H9 (cell line): ENCODE measurements at places on chromosomes 7 and 10.

DNA sequence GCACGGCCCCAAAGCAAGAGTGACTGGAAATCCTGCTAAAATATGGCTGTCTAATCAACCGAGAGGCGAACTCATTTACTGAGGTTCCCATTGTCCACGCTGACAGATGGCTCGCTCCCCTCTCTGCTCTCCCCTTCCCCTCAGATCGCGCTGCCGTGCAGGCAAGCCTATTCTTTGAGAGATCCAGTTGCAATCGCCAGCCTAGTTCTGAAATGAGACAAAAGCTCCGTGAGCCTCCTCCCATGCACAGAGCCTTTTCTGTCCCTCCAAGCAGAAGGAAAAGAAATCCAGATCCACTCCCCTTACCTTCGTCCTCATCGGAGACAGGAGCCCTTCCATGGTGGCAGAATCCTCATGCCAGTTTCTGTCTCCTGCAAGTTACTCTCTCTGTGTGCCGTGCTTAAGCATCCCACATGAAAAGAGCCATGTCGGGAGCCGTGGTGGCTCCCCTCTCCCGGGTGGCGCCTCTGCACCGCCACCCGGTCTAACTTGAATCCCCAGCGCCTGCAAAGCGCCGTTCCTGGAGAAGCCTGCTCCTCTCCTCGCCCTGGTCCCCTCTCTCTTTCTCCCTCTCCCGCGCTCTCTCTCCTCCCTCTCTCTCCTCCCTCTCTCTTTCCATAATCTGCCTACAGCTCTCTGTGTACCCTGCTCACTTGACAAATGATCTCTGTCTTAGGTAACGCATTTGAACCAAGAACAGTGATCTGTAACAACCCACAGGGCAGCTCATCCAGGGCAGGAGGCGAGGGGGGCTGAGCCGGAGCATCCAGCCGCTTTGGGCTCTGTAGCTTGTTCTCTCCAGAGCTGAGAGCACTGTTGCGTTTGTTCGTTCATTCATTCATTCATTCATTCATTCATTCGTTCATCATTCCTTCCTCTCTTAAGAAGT lies 156.8 kb downstream of the FRMD4A start:
- peak; percentile 44 for DNase-seq

GRCh38 chr7:74653686-74654181 lies 3.8 kb upstream of the GTF2I start:
- no peak for DNase-seq

- no peak for DNase-seq
Measured at GRCh38 chr7:11376529-11376928, 402.9 kb downstream of the PHF14 start.

DNA sequence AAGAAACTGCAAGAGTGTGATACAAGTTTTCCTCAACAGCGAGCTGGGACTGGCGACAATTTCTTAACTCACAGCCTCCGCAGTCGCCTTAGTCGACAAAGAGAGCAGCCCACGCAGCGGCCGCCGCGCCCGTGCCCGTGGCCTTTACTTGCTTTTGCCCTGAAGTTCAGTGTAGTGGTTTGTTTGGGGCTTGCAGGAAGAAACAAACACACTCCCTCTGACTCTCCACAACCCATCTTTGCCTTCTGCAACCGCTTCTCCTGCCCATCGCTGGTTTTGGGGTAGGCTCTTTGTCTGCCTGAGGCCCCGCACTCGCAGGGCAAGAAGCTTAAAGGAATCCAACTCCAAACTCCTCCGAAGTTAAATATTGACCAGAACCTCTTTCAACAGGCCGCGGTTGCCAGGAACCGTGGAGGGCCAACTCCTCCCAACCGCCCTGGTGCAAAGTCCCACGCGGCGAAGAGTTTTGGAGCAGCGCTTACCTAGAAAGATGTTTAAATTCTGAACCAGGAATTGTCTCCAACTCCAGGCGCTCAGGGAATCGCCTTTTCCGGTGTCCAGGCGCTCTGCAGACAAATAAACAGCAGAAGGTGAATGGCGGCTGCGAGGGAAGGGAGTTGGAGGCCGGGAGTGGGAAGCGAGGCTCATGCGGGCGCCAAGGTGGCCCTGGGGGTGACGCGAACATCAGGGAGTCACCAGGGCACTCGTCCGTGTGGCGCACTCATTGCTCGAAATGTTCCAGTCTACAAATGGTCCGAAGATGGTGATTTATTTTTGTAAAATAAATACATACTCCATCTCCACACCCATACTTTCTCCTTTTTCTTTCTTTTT lies 8.3 kb downstream of the HOXA4 start:
- DNase-seq: no peak

GRCh38 chr7:11625669-11626068 lies 206.3 kb downstream of the THSD7A start:
- no peak for DNase-seq

DNA sequence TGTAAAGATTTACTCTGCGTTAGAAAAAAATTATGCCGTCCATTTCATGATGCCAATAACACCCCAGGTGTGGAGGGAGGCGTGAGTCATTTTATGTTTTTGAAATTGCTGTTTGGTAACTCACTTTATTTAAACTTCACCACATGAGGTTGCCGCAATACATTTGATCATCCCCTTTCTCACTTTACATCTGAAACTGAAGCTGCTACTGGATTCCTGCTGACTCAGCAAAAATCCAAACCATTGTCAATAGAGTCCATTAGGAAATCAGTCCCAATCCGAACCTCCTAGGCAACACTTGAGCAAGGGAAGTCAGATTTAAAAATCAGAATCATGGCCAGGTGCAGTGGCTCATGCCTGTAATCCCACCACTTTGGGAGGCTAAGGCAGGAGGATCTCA lies 136.6 kb upstream of the SVIL start:
- no peak for DNase-seq

DNA sequence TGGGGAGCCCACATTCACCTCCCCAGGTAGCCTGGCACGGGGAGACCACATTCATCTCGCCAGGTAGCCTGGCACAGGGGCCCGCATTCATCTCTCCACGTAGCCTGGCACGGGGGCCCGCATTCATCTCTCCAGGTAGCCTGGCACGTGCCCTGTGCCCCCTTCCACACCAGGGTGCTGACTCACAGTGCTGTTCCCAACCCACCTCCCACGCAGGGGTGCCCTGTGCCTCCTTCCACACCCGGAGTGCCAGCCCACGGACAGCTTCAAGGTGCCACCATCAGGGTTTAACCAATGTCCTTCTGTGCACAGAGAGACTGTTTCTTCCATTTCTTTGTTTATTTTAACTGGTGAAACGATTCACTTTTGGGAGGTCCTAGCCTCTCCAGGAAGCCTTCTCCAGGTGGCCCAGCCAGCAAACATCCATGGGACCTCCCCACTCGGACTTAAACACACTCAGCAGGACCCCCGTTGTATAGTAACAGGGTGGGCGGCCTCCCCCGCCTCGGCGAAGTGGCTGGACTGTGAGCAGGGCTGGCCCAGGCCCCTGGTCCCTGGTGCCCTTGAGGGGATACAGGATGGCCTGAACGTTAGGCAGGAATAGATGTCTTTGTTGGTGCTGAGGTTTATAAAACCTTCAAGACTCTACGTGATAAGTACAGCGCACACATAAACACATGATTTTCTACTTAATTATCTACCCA lies 41.1 kb upstream of the FOXL3 start:
- no peak for DNase-seq

GRCh38 chr7:74051629-74052410 lies 23.8 kb downstream of the ELN start:
- peak; percentile 82 for DNase-seq

GRCh38 chr10:30510184-30510931 lies 76.4 kb downstream of the MAP3K8 start:
- DNase-seq: no peak

DNA sequence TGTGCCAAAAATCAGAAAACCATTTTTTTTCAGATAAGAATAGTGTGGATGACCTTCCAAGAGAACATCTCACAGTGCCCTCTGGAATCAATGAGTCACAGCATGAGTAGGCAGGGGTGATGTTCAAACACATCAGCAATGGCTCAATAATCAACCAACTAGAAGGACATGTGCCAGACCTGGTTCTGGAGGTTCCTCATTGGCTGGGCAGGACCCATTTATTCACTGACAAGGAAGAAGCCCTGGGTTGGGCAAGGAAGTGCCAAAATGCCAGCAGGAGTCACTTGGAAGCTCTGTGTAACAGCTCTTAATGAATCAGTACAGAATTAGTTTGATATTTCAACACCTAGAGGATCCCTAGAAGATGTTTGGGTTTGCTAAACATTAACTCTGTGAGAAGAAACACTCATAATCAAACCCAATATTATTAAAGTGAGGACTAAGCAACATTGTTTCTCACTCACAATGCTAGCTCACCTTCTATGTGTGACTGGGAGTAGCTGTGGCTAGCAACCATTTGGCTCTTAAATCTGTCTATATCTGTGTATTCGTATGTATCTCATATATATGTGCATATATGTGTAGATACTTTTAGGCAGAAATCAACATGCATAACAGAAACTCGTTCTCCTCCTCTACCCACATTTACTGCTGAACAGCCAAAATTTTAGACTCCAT lies 72.3 kb upstream of the APBB1IP start:
- DNase-seq: no peak

GRCh38 chr10:93594518-93594917 lies 6.5 kb downstream of the RBP4 start:
- no peak for DNase-seq
